ENCODE measurements at places on chromosomes 16 and 17.
A peak's percentile ranks its signal among the peaks of the same experiment; 100 is the strongest.

- DNase-seq, result no peak
Observed at GRCh38 chr17:77619326-77619725, 339.2 kb upstream of the TNRC6C start.

- DNase-seq, result no peak
Observed at GRCh38 chr16:77430787-77431585, 3.8 kb downstream of the ADAMTS18 start.

DNA sequence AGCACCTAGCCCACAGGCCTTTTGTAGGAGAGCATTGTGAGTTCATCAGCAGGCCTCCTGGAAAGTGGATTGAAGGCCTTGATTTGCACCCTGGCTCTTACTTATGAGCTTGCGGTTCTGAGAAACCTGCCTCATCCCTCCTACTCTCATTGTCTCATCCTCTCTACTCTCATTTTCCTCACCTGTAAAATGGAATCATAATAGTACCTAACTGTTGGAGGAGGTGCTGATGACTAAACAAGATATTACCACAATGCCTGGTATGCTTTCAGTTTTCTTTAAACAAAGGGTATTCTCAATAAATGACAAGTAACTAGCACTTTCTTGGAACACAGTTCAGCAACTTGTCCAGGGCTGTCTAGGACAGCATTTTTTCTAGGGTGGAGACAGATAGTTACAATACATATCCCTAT lies 243.1 kb upstream of the MAF start:
- DNase-seq, result no peak

DNA sequence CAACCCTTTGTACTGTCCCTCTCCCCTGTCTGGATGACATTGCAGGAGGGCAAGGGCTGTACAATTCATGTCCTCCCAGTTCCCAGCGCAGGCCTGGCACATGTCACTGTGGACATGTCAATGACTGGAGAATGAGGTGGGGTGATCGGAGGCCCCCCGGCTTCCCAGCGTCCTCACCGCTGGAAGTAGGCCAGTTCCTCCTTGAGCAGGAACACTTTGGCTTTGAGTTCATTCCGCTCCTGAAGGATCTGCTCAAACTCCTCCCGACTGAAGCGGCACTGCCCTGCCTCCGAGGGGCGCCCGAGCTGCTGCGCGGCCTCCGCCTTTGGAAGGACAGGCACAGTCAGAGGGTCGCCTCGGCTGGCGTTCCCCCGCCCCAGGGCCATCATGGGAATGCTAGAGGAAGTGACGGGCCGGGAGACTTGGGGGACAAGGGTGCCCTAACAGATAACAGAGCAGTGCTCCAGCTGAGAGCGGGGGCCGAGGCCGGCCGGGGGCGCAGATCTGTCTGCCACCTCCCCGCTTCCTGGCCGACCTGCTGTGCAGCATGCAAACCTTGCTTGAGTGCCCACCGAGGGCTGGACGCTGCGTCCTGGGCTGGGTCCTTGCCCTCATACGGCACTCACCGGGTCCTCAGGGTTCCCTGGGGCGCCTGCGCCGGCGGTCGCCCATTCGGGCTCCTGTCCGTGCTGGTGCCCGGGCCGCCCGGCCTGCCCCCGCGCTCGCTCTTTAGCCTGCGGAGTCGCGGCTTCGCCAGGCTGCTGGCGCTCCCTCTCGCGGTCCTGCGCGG lies 1.3 kb downstream of the RILP start:
- no peak for DNase-seq

DNA sequence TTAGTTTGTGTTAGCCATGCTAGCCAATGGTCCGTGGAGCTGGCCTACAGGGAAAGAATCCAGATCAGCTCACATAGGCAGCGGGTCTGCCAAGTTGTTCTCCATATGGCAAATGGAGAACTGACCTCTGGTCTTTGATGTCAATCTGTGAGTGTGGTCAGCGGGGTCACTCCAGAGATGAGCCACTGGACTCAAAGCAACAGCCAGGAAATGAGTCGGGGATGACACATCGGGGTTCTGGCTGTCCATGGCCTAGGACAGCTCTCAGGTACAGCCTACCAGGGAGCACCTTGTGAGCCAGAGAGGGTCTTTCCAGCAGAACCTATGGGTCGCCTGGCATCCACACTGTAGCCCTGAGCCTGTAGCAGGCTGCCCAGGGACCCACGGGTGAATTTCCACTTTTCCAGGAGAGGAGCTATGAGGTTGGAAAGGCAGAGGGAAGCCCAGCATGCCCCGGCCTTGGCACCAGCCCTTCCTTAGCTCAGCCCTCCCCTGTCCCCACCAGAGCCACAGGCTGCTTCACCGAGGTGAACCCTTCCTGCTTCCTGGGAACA lies 203.0 kb upstream of the TNRC6C start:
- no peak for DNase-seq

DNA sequence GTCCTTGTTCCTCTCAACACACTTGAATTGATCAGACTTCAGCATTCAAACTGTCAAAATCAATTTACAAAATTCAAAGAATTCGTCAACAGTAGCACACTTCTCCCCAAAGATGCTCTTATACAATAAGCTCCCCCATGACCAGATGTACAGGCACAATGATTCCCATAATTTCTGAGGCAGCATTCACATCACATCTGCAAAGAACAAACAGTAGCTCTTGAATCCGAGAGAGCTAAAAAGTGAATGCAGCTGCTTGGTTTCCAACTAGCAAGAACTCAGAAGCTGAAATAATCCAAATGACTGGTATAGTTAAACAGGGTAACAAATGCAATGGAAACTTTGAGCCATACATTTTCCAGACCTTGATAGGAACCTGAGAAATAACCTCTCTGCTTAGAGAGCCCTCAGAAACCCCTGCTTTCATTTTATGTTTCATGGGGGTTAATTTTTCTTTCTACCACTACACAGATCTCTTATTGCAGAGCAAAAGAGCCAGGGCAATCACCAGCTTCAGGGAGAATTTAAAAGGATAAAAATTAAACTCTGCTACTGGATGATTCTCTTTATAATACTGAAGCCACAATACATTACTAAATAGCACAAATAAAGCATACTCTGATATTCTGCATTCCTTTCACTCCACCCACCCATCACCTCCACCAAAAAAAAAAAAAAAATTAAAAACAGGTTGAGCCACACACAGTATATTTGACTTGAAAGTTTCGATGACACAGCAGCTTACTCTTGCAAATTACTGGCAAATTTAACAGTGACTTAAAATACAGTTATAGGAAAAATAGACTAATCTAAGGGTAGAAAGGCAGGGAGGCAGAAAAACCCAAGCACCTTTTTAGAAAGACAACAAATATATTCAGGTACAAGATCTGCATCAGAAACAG lies 23.1 kb upstream of the TMEM97 start:
- no peak for DNase-seq

- DNase-seq, result no peak
Observed at GRCh38 chr17:38329808-38330730, 13.7 kb downstream of the GPR179 start.

DNA sequence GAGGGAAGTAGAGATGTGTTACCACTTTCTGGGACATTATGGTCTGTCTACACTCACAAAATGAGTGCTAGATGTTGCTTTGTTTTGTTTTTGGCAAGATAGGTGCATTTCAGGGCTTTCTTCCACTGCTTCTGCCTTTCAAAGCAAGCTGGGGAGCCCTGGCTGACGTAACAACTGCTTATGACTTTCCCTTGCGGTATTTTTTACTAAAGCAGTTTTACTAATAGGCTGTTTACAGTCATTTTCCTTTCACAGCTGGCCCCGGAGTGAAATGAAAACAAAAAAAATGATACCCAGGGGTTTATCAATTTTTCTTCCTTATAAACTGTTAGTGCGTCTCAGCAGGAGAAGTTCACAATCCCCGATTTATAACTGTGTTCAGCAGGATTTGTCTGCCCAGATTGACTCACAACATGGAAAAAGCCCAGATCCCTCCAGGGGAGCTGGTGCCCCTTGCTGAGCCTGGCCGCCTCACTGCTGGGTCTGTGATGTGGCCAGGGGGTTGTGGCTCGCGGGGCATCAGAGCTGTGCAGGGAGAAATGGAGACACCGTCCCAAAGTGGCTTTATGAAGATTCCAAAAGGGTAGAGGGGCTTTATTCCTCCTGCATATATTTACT lies 184.4 kb upstream of the HS3ST3A1 start:
- DNase-seq, result no peak

DNA sequence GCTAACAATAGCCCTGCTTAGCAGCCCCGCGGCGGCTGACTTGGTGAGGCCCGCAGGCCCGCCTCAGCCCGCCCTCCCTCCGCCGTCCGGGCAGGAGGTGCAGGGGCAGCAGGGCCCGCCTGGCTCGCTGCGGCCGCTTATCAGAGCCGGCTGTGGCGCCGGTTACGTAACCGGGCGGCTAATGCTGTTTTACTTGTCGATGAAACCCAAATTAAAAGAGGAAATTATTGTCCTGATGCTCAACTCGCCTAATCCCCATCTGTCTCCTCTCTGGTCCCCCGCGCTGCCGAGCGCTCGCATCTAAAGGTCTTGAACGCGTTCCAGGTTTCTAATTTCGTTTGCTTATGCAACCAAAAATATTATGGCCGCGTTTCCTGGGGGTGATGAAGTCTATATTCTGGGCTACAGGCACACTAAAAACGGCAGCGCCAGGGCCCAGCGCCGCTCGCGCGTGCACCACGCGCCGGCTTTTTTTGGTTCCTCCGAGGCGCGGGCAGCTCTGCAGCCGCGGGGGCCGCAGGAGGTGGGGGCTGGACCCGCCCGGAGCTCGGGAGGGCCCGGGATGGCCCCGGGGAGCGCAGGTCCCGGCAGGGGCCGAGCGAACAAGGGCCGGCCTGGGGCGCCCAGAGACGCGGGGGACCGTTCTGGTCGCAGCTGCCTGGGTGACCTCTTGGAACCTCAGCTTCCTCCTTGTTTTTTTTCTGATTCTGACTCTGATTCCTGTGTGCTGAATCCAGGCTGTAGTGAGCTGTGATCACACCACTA lies 65.2 kb upstream of the TOB1 start:
- DNase-seq, result peak; percentile 85

DNA sequence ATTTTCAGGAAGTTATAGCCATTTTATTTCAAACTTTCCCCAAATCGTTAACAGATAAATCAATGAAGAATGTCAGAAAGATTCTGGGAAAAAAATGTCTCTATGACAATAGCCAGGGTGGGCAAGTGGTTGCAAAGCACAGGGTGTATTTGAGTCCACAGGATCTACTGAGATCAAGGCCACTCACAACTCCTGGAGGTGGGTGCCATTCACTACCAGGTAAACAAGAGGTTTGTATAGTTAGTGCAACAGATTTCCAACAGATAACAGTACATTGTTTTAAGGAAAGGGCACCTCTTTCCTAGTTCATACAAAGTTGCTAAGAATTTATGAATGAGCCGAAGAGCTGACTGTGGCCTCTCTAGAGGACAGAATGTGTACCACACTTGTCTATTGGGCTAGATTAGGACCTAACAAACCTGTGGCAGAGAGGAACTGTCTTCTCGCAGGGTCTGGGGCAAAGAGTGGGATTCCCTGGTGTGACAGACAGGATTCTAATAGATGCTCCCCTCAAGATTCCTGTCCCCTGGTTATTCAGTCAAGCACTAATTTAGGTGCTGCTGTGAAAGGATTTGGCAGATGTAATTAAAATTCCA lies 52.0 kb upstream of the ZNF629 start:
- no peak for DNase-seq

- no peak for DNase-seq
Observed at GRCh38 chr16:12225806-12226465, 249.4 kb downstream of the SNX29 start.

- DNase-seq, result no peak
Observed at GRCh38 chr16:8718851-8719680, 44.6 kb downstream of the ABAT start.

- DNase-seq, result no peak
Observed at GRCh38 chr17:77285594-77286390, 145.0 kb downstream of the SEC14L1 start.

- DNase-seq, result no peak
Observed at GRCh38 chr16:58225965-58226602, 28.2 kb upstream of the CSNK2A2 start.

DNA sequence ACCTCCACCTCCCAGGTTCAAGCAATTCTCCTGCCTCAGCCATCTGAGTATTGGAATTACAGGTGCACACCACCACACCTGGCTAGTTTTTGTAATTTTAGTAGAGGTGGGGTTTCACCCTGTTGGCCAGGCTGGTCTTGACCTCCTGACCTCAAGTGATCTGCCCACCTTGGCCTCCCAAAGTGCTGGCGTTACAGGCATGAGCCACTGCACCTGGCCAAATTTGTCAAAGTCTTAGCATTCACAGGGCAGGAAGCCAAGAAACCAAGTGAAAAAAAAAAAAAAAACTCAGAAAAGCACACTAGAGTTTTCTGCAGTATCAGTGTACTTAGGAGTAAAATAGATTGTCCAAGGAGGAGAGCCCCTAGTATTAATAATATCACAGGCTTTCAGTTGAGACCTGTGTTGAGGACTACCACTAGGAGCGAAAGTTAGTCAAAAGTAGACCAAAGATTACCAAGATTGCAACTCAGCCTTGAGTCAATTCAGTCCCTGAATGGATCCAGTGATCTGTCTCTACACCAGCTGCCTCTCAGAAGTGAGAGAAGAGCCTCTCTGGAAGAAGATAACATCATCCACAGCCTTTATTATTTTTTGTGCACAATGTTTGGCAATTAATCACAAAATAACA lies 159.7 kb downstream of the CEP112 start:
- no peak for DNase-seq

GRCh38 chr16:56919099-56919800 lies 12.7 kb upstream of the HERPUD1 start:
- DNase-seq, result no peak

DNA sequence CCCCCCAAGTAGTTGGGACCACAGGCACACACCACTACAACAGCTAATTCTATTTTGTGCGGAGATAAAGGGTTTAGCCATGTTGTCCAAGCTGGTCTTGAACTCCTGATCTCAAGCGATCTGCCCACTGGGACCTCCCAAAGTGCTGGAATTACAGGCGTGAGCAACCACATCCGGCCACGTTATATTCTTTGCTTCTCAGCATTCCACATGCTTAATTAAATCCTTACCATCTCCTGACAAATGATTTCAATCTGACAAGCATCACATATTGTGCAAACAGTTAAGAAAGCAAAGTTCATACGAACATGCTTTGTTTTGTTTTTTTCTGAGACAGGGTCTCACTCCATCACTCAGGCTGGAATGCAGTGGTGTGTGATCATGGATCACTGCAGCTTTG lies 18.2 kb downstream of the HIGD1B start:
- no peak for DNase-seq

DNA sequence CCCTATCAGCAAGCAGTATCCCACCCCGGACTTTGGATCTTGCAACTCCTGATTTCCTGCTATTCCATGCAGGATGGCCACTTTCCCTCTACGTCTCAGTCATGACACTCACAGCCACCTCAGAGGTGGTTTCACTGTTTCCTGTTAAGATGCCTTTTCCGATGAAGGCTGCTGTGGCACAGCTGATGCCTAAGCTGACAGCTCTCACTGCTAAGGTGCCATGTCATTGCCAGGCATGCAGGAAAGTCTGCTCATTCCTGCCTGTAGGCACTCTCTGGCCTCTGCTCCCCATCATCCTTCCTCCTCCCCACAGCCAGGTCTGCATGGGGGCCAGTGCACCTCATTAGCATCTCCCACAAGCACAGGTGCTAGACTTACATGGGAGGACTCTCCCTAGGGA lies 173.0 kb downstream of the CBLN1 start:
- peak; percentile 21 for DNase-seq

- DNase-seq, result no peak
Observed at GRCh38 chr16:71492786-71493185, 3.7 kb upstream of the ZNF19 start.

Data from NCI-H2107 (cell line).